ENCODE measurements at places on chromosomes 6 and 20.

DNA sequence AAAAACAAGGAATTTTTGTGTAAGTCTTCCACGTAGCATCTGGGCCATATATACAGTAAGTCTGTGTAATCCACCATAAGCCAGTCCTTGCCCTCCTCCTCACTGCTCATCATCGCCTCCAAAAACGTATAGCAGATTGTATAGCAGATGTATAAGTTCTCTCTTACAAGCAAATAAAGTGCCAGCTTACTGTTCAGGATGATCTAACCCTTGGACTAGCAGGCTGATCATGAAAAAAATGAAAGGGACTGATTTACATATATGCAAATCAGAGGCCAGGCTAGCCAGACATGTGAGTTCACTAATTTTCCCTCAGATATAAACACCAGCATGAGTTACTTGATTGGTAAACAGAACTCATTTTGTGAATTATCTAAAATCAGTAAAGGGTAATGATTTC is 171.5 kb downstream of the LY86 start:
- no peak for DNase-seq

DNA sequence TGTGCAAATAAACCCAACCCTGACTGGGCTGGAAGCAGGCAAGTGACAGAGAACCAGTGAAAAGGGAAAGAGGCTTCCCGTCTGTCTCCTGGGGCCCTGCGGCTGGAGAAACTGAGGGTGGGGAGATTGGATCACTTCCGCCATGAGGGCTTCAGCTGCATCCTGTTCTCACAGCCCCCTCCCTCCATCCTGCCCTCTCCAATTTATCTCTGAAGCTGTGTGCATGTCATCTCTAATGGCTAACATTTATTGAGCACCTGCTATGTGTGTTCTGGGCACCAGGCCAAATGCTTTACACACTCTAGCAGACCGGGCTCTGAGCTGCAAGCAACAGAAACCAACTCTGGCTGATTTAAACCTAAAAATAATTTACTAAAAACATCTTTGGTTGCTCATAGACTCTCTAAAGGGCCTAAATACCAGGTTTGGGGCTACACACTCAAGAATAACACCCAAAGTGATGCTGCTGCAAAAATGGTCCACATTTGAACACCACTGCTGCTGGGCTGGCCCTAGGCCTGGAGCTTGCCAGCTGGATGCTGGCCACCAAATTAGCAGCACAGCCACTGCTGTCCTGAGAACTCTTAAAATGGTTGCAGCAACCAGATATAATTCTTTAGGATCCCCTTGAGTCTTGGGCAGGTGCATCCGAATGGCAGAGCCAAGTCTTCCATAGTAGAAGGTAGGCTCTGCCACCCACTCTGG is 123.6 kb upstream of the LRFN2 start:
- peak; percentile 60 for DNase-seq

DNA sequence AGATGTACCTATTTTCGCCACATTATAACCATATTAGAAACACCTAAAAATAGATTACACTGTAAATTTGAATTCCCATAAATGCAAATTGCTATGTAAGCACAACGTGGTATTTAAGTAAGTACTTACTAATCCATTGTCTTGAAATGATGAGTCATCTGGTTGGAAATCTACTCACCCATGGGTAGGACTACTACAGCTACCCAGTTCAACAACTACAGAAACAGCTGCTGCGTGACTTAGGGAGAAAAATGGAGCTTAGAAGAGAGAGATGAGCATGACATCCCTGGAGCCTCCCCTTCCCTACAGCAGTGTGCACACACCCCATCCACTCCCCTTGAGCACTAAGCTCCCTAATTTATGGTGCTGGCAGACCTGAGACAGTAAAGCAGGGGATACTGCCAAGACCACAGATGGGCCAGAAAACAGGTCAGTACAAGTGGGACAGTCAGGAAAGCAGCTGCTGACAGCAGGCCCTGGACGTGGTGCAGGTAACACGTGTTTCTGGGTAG is 26.9 kb downstream of the RRAGD start:
- DNase-seq, result no peak

GRCh38 chr20:32906871-32907495 is 48.3 kb downstream of the EFCAB8 start:
- no peak for DNase-seq

DNA sequence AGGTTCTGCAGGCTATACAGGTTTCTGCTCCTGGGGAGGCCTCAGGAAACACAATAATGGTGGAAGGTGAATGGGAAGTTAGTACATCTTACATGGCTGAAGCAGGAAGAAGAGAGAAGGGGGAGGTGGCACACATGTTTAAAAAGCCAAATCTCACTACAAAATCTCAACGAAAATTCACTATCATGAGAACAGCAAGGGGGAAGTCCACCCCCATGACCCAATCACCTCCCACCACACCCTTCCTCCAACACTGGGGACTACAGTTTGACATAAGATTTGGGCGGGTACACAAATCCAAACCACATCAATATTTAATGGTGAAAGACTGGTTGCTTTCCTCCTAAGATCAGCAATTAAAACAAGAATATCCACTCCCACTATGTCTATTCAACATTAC is 13.8 kb upstream of the POLR1H start:
- DNase-seq, result no peak

DNA sequence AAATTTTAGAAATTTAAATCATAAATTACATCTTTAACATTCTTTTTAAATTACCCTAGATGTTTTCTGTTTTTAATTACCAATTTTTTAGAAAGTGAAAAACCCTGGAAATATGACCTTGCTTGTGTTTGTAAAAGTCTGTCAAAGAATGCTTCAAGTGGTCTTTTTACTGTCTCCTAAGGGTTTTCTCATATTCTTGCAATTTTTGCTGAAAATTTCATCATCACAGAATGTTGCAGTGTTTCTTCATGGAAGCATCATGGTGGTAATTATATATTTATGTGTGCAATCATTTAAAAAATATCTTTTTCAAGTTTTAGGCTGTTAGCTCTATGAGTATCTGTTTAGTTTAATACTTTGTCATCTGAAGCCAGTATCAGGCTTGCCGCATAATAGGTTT is 178.2 kb downstream of the HDGFL1 start:
- no peak for DNase-seq

- DNase-seq, result no peak
Measured at GRCh38 chr6:167921831-167922230, 75.6 kb upstream of the KIF25 start.

- DNase-seq, result peak; percentile 77
Measured at GRCh38 chr6:32933661-32934085, 7.2 kb downstream of the HLA-DMB start.

GRCh38 chr6:137191670-137192069 is 18.2 kb upstream of the IL22RA2 start:
- no peak for DNase-seq

GRCh38 chr6:47303861-47304260 is 5.8 kb downstream of the TNFRSF21 start:
- no peak for DNase-seq

- no peak for DNase-seq
Measured at GRCh38 chr20:60559462-60559861, 601.2 kb downstream of the CDH26 start.

DNA sequence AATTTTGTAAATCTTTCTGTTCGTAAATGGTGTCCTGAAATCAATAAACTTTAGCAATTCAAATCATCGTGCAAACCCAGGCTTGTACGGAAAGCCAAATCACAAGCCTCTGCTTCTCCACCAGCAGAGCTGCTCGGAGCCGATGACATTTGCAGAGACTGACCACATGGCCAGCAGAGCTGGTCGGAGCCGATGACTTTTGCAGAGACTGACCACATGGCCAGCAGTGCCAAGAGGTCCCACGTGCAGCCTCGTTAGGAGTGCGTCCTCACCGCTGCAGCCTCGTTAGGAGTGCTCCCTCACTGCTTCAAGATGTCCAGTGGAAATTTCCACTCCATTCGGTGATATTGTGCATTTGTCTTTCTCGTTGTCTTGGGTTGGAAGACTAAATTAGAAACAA is 28.5 kb downstream of the SMOC2 start:
- DNase-seq, result no peak

DNA sequence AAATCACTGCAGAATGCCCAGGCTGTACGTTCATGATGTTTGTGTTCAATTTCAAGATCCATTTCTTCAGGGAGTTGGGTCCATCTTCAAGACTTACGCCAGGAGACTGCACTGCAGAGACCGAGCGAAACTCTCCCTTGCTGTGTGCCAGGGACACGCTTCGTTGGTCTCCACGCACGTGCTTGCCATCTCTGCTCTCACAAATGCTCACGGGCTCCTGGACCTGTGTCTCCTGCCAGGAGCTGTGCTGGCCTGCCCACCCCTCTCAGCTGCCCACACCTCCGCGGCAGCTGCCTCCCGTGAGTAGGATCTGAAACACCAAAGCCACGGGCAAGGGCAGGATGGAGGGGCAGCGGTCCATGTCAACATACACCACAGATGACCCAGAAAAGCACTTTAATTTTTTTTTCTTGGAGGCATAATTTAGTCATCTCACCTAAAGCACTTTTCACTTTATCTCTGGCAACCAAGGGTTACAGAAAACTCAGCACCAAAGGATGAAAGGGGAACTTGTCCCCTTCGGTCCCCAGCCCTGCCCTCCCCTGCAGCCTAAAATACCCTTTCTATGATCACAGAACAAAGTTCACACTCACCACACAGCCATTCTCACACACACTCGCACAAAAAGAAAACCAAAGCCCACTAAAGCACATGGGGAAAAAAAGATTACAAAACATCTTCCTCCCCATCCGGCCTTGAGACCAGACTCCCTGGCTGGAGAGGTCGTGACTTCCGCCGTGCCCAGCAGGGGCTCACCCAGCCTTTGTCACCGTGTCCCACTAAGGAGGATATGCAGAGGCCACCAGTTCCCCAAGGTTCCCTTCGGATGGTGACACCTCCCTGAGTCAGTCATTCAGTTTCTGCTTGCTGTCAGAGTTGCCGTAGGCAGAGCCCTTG is 137.9 kb downstream of the AGPAT4 start:
- DNase-seq, result peak; percentile 13

GRCh38 chr6:38684237-38684636 is 18.7 kb downstream of the GLO1 start:
- no peak for DNase-seq

DNA sequence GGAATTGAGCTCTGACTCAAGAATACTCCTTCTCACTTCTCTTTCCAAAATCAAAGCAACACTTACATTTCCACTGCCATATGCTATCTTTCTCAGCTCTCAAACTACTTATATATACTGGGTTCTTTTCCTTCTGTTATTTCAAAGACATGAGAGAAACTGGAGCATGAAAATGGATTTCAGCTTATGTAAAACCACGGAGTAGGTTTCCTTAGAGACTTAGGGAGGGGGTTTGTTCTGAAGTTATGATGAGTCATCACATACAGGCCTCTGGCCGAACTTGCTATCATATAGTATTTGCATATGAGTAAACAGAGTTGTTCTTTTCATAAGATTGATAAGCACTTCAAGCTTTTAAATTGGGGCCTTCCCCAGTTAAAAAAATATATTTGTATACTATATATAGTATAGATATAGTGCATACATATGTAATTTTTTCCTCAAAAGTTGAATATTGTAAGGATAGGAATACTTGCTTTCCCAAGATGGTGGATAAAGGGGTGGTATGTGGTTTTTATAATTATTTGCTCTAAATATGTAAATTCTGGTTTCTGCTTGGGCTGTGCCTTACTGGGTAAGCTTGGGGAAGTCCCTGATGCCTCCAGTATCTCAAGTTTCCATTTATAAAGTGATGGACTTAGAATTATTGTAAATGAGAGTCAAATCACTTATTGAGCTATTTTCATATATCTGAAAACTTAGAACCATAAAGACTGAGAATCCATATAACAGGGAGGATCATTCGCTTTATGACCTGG is 273.9 kb downstream of the RFPL4B start:
- DNase-seq, result no peak

DNA sequence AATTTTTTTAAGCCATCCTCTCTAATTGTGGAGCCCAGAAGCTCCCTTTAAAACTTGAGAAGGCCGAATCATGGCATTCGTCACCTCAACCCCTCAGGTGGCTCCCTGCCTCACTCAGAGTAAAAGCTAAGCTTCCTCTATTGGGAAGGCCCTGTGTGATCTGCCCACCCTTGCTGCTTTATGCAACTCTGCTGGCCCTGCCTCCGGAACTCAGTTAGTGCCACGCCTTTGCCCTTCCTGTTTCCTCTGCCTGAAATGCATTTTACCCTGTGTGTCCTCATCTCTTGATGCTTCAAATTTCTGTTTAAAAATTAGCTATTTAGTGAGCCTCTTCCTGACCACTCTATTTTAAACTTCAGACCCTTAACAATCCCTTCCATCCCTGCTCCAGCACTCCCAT is 5.7 kb downstream of the PACRG start:
- peak; percentile 23 for DNase-seq

GRCh38 chr6:119742188-119742803 is 392.7 kb upstream of the MAN1A1 start:
- peak; percentile 79 for DNase-seq

- DNase-seq, result no peak
Measured at GRCh38 chr20:40173872-40174271, 515.2 kb downstream of the MAFB start.

GRCh38 chr20:40808936-40809335 is 119.9 kb upstream of the MAFB start:
- no peak for DNase-seq

DNA sequence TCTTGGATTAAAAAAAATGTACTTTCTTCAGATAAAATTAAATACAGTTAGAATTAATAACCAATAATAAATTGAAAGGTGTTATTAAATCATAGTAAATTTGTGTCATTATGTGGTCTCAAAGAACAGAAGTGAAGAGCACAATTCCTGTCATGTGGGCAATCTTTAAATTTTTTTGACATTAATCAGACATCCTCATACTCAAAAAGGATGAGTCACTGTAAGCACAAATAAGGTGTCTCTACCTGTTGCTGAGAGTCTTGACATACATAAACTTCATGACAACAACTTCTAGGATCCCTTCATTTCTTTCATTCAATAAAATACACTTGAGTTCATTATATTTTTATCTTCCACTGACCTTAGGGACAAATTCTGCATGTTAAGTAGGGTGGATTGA is 76.1 kb downstream of the SLC22A3 start:
- DNase-seq, result no peak

- DNase-seq, result no peak
Measured at GRCh38 chr6:89118931-89119330, 1.1 kb upstream of the SRSF12 start.

- DNase-seq, result no peak
Measured at GRCh38 chr6:45054610-45055009, 273.5 kb upstream of the RUNX2 start.

- no peak for DNase-seq
Measured at GRCh38 chr6:44742201-44742600, 354.7 kb downstream of the CDC5L start.

DNA sequence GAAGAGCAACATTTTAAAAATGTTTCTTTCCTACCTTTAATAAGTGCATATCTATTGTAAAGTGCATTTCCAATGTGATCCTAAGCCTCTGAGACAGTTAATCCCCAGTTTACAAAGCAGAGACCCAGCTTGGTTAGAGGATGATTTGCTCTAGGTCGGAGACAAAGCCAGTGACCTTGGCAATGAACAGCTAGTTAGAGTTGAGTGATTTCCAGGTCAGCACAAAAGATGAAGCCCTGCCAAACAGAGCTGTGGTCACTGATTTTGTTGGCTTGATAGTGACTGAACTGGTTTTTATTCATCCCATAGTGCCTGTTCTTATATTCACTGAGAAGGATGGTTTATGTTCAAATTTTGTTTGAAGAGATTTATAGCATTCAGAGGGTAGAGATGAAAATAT is 56.6 kb upstream of the CD83 start:
- DNase-seq, result no peak
